ENCODE measurements at places on chromosomes 3 and 15.

- no peak for DNase-seq
Observed at GRCh38 chr3:154139996-154140436, 18.8 kb downstream of the ARHGEF26 start.

- DNase-seq: no peak
Observed at GRCh38 chr3:189728915-189729314, 97.7 kb downstream of the TP63 start.

DNA sequence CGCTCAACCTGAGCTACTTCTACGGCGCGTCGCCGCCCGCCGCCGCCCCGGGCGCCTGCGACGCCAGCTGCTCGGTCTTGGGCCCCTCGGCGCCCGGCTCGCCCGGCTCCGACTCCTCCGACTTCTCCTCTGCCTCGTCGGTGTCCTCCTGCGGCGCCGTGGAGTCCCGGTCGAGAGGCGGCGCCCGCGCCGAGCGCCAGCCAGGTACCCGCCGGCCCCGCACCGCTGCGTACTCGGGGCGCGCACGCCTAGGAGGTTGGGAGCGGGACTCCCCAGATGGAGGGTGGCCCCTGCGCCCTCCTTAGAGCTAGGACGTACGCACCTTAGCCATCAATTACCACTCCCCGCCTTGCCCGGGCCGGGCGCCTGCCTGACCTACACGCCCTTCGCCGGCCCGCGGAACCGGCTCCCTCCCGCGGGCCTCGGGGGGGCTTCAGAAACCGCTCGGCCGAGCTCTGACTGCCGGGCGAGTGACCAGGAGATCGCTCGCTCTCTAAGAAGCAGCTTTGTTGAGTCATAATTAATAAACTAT is 466 bp downstream of the NFKBIZ start:
- DNase-seq: peak; percentile 66

DNA sequence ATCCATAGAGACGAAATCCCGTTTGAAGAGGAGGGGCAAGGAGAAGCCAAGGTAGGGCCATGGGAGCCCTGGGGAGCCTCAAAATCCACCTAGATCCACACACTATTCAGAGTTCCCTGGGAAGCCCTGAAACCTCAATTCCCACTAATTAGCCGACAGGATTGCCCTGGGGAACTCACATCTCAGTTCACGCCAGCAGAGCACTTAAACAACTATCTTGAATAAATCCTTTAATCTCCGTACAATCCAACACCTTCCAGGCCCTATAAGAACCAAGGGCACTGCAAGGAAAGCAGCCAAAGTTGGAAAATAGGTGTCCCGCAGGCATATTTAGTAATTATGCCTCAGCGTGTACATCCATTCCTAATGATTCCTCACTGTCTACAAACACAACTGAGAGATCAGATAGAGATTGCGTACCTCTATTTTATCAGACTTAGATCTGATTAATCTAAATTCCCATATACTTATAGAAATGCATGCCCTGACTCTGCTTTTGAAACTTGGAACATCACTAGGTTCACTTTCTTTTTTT is 25.6 kb upstream of the EIF4A2 start:
- no peak for DNase-seq

All from GM23248 (cell line).